ENCODE measurements at places on chromosomes 3 and 15. TPM values are rescaled to one million over a fixed set of nuclear protein-coding genes. Genes with fewer than 3 reads are reported as not detected.

DNA sequence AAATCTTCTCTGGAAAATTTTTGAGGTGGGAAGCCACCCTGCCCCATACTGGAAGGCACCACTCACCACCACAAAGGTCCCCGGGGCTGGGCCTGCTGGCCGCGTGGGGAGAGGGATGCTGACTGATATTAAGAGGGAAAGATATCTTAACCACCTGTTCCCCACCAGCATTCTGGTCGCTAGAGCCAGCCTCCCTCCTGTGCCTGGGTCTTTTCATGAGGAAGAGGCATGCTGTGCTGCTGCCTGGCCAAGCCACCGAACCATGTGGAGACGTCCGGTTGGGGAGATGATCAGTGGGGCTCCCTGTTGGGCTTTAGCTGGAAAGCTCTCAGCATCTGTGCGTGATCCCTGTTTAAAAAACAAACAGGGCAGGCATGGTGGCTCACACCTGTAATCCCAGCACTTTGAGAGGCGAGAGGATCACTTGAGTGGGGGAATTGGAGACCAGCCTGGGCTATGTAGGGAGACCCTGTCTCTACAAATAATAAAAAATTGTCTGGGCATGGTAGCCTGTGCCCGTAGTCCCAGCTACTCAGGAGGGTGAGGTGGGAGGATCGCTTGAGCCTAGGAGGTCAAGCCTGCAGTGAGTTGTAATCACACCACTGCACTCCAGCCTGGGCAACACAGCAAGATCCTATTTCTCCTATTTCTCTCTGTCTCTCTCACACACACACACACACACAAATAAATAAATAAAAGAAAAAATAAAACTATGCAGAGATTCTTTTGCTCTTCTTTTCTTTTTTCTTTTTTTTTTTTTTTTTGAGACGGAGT is 1.0 kb downstream of the KLHL18 start:
- no peaks in the 10 kb centered on the region for H3K36me3 ChIP-seq
- no peak for DNase-seq
- peak overlapping the region; percentile 68 for H3K4me3 ChIP-seq

DNA sequence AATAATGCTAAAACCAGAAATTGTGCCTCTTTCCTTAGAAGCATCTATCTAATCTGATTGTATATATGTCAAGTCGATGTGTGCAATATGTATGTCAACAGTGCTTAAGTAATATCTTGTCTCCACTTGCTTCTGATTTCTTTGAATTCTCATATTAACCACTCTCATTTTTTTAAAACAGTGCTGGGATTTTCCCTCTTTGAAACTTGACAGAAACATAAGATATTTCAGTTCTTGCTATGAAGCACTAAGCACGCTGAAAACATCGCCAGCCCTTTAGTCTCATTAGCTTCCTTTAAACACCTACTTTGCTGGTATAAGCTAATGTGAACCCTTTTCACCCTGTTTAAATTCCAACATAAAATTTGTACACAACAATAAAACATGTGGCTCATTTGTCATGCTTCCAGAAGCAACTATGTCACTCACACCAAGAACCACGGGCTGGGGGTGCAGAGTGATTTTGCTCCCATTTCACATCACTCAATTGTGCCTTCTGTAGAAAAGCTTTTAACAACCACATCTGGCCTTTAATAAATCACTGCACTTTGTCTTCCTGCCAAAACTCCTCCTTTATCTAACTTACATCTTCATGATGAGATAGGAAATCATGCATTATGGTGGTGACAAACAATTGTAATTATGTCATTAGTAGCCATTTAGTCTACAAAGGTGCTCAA is 185.2 kb downstream of the FOXP1 start:
- H3K4me1 ChIP-seq, result peaks cover 11% of the 10 kb centered on the region
- H3K36me3 ChIP-seq, result no peaks in the 10 kb centered on the region
- no peak overlapping the region for H3K4me3 ChIP-seq
- DNase-seq, result no peak
- no peaks in the 10 kb centered on the region for H3K27me3 ChIP-seq

The SPATA12 gene
- total RNA-seq, result not detected

The SLC28A2 gene
- total RNA-seq, result not detected

GRCh38 chr3:164812042-164812441 is 266.3 kb downstream of the SI start:
- no peak for DNase-seq
- H3K36me3 ChIP-seq, result no peaks in the 10 kb centered on the region
- no peaks in the 10 kb centered on the region for H3K4me1 ChIP-seq
- no peaks in the 10 kb centered on the region for H3K27me3 ChIP-seq
- H3K27ac ChIP-seq, result no peak overlapping the region

DNA sequence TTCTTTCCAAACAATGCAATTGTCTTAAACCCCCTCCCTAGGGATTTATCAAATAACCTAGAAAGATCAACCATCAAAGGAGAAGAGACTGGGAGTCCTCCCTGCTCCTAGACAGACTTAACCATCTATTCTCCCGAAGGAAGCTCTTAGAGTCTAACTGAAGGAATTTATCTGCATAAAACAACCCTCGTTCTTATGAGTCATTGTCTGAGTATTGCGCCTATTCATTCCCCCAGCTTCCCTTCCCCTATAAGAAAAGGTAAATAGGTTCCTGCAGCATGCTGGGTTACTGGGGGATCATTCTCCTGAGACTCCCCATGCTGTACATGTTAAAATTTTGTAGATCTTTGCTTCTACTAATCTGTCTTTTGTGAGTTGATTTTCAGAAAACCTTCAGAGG is 412.7 kb downstream of the OCA2 start:
- no peak overlapping the region for H3K27ac ChIP-seq
- no peak for DNase-seq
- no peaks in the 10 kb centered on the region for H3K4me1 ChIP-seq
- no peaks in the 10 kb centered on the region for H3K36me3 ChIP-seq

GRCh38 chr3:125185805-125186204 is 26.7 kb downstream of the SLC12A8 start:
- H3K4me1 ChIP-seq, result peaks cover 6% of the 10 kb centered on the region
- DNase-seq, result no peak
- H3K4me3 ChIP-seq, result no peak overlapping the region

The GRAMD2A gene
- 0.33 TPM for total RNA-seq

DNA sequence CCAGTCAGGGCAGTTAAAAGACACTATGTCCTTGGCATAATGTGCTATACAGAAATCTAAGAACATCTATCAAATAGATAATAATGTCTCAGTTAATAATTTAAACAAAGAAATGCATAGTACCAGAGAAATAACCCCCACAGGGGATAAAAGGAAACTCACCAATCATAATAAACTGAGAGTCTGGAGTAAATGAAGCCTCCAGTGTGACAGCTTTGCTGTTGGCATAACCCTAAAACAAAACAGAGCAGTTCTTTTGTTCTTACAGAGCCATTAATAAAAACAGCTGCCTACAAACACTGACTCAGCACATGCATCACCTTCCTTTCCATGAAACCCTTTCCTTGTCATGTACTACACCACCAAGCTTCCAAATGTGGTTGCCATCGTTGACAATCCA is 13.5 kb downstream of the PPM1M start:
- DNase-seq, result no peak
- no peaks in the 10 kb centered on the region for H3K27me3 ChIP-seq
- H3K4me1 ChIP-seq, result no peaks in the 10 kb centered on the region
- H3K4me3 ChIP-seq, result no peak overlapping the region

The RAD51 gene
- total RNA-seq, result 0.92 TPM

The NUDT16 gene
- total RNA-seq, result 28.1 TPM

- DNase-seq, result no peak
- no peaks in the 10 kb centered on the region for H3K36me3 ChIP-seq
- no peak overlapping the region for H3K4me3 ChIP-seq
- H3K4me1 ChIP-seq, result peaks cover 54% of the 10 kb centered on the region
Observed at GRCh38 chr3:99969136-99969535, 145.2 kb downstream of the FILIP1L start.

- H3K36me3 ChIP-seq, result peaks cover 14% of the 10 kb centered on the region
- peak overlapping the region; percentile 97 for H3K27ac ChIP-seq
- H3K4me3 ChIP-seq, result no peak overlapping the region
- DNase-seq, result no peak
- H3K4me1 ChIP-seq, result peaks cover 24% of the 10 kb centered on the region
Observed at GRCh38 chr15:101725073-101725472, 800 bp upstream of the TARS3 start.

- H3K36me3 ChIP-seq, result no peaks in the 10 kb centered on the region
- DNase-seq, result no peak
- H3K27me3 ChIP-seq, result no peaks in the 10 kb centered on the region
- H3K27ac ChIP-seq, result no peak overlapping the region
Observed at GRCh38 chr3:25355998-25356397, 72.1 kb upstream of the RARB start.

The EEF1AKMT4 gene
- total RNA-seq, result 4.0 TPM

The UBL7 gene
- 57.9 TPM for total RNA-seq

DNA sequence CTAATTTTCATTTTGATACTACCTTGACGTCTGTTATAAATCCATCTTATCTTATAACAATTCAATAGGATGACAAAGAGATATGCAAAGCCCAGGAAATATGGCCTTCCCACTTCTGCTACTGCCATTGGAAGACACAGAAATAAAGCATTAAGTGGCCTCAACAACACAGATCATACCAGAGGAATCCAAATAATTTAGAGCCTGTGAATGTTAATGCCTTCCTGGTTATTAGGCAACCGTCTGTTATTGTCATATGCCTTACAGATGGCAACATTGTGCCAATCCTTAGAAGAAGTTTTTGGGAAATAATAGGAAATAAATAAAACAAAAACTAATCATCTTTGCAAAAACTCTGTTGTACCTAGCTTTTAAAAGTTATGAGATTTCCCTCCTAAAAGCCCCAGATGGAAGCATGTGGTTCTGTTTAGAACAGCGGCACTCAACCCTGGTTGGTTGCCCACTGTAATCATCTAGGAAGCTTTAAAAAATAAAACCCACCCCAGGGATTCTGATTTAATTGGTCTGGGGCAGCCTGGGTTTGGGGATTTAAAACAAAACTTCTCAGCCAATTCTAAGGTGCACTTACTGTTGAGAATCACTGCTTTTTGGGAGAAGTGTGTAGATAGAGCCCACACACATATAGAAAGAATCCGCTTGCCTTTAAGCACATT is 704.8 kb upstream of the CFAP20DC start:
- H3K4me3 ChIP-seq, result no peak overlapping the region
- no peak for DNase-seq
- H3K36me3 ChIP-seq, result no peaks in the 10 kb centered on the region
- no peaks in the 10 kb centered on the region for H3K27me3 ChIP-seq
- no peaks in the 10 kb centered on the region for H3K4me1 ChIP-seq

The IQCF5 gene
- not detected for total RNA-seq

The HCLS1 gene
- 42.8 TPM for total RNA-seq

The ADPRH gene
- 17.8 TPM for total RNA-seq

DNA sequence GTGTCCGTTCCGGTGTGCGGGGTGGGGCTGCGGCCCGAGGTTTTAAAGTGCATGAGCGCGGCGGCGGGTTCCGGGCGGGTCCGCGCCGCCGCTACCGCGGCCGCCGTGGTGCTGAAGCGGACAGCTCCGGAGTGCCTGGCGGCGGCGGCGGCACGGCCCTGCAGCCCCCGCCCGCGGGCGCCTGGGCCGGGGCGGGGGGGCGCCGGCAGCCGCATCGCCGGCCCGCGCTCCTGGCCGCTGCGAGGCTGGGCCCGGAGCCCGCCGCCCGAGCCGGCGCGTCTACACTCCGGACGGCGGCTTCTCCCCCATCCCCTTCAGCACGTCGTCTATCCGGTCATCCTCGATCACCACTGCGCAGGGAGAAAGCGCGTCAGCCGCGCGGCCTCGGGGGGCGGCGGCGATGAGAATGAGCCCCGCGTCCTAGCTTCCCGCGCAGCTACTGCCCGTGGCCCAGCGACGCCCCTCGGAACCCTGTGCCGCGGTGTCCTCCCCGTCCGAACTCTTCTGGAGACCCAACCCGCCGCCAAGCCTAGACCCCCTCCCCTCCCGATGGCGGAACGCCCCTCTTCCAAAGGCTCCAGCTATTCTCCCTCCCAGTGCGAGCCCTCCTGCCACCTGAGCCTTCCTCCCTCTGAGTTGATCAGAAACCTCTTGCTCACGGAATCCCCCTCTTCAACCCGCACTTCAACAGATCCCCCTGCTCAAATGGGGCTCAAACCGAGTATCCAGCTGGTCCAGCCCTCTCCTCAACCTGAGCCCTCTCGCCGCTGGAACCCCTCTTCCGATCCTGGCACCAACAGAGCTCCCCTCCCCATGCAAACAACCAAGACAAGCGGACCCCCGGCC is 1.3 kb downstream of the CAMK2N2 start:
- peaks cover 34% of the 10 kb centered on the region for H3K4me1 ChIP-seq
- peak overlapping the region; percentile 63 for H3K4me3 ChIP-seq
- H3K27ac ChIP-seq, result no peak overlapping the region
- H3K27me3 ChIP-seq, result peaks cover 11% of the 10 kb centered on the region
- H3K36me3 ChIP-seq, result no peaks in the 10 kb centered on the region

The WNT7A gene
- total RNA-seq, result not detected

The FEZF2 gene
- total RNA-seq, result not detected

DNA sequence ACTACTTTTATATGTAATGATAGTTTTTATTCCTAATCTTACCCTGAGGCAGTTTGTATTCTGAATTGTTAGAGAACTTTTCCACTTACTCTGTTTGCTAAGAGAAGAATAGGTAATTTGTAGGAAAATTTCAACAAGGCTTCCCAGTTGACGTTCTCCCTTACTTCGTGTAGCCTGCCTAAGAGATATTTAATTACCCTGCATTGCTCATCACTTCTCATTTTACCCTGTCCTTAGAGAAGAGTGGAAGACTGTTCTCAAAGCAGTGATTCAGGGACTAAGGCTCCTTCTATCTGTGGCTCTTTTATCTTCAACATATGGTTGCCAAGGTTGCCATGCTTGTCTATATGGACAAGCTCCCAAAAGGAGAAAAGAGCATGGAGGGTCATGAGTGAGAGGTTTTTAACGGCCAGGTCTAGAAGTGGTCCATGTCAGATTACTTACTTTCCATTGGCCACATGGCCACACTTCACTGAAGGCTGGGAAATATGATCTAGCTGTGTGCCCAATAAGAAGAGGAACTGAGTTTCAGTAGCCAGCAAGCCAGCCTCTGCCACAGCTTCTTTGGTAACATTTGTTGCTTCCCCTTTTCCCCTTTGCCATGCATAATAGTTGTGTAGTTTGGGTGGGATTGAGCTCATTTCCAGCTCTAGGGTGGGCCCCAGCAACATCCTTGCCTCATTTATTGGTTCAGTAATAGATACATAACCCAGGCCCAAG is 22.1 kb downstream of the PDE8A start:
- peaks cover 57% of the 10 kb centered on the region for H3K4me1 ChIP-seq
- H3K36me3 ChIP-seq, result no peaks in the 10 kb centered on the region
- no peak overlapping the region for H3K27ac ChIP-seq
- no peak overlapping the region for H3K4me3 ChIP-seq
- H3K27me3 ChIP-seq, result no peaks in the 10 kb centered on the region
- no peak for DNase-seq

The PATL2 gene
- total RNA-seq, result 0.19 TPM

The MRAS gene
- total RNA-seq, result 35.6 TPM

GRCh38 chr15:58457466-58457965 is 25.7 kb downstream of the LIPC start:
- no peak for DNase-seq
- no peak overlapping the region for H3K4me3 ChIP-seq
- no peaks in the 10 kb centered on the region for H3K27me3 ChIP-seq
- H3K27ac ChIP-seq, result no peak overlapping the region
- H3K36me3 ChIP-seq, result no peaks in the 10 kb centered on the region

The LAMB2 gene
- 852 TPM for total RNA-seq
